ENCODE measurements at places on chromosomes 6 and 20.

GRCh38 chr6:168789699-168790098, 348.7 kb downstream of the SMOC2 start:
- H3K27ac ChIP-seq, result no peak overlapping the region
- no peaks in the 10 kb centered on the region for H3K27me3 ChIP-seq
- no peaks in the 10 kb centered on the region for H3K36me3 ChIP-seq
- DNase-seq, result no peak
- H3K4me3 ChIP-seq, result no peak overlapping the region

DNA sequence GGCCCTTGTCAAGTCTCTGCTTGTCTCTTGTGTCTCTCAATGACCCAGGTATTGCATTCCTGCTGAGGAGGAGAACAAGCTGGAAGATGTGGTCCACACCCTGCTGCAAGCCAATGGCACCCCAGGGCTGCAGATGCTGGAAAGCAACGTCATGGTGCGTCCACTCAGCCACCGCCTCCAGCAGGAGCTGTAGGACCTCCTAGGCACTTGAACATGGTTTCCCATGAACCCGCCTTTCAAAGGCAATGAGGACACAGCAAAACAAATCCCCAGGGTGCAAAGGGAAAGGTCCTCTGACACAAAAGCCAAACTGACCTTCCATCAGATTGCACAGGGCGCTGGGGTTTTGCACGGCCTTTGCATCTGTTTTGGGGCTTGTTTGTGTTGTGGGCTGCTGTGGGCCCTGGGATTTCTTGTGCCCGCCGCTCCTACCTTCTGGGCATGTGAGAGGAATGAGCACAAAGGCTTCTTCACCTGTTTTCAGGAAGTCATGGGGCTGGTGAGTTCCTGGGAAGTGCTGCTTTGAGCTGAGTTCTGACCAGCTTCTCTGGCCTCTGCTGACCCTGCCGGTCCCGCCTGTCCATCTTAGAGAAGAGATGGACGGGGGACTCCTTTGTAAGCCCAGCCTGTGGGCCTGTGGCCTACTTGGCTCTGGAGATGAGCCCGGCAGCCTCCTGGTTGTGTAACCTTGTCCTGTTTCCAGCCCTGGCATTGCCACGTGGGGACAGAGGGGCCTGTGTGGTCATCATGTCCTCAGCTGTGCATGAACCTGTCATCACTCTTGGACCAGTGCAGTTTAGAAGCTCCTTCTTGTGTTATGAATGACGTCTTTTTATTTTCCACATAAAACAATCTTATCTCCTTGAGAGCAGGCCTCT, 151.3 kb downstream of the DTNBP1 start:
- DNase-seq, result no peak
- H3K27ac ChIP-seq, result no peak overlapping the region
- peaks cover 39% of the 10 kb centered on the region for H3K36me3 ChIP-seq
- H3K4me1 ChIP-seq, result peaks cover 4% of the 10 kb centered on the region
- H3K27me3 ChIP-seq, result no peaks in the 10 kb centered on the region
- no peak overlapping the region for H3K4me3 ChIP-seq

GRCh38 chr20:1876217-1876921, 18.8 kb upstream of the SIRPA start:
- no peak overlapping the region for H3K27ac ChIP-seq
- H3K4me1 ChIP-seq, result peaks cover 26% of the 10 kb centered on the region
- H3K27me3 ChIP-seq, result no peaks in the 10 kb centered on the region
- H3K4me3 ChIP-seq, result no peak overlapping the region
- no peaks in the 10 kb centered on the region for H3K36me3 ChIP-seq

- DNase-seq, result no peak
- no peak overlapping the region for H3K4me3 ChIP-seq
- H3K4me1 ChIP-seq, result peaks cover 2% of the 10 kb centered on the region
- peaks cover 11% of the 10 kb centered on the region for H3K36me3 ChIP-seq
- H3K27ac ChIP-seq, result no peak overlapping the region
- H3K27me3 ChIP-seq, result no peaks in the 10 kb centered on the region
Measured at GRCh38 chr6:116426551-116426950, 34.6 kb upstream of the CALHM6 start.

- peaks cover 2% of the 10 kb centered on the region for H3K36me3 ChIP-seq
- no peak for DNase-seq
- H3K27me3 ChIP-seq, result no peaks in the 10 kb centered on the region
- no peaks in the 10 kb centered on the region for H3K4me1 ChIP-seq
- no peak overlapping the region for H3K4me3 ChIP-seq
- H3K27ac ChIP-seq, result no peak overlapping the region
Measured at GRCh38 chr20:1920252-1920651, 25.0 kb downstream of the SIRPA start.

- H3K4me1 ChIP-seq, result peaks cover 2% of the 10 kb centered on the region
- no peak overlapping the region for H3K27ac ChIP-seq
- peaks cover 2% of the 10 kb centered on the region for H3K36me3 ChIP-seq
- no peak for DNase-seq
Measured at GRCh38 chr20:63500151-63500901, 1.4 kb upstream of the EEF1A2 start.

GRCh38 chr20:10984913-10985312, 311.1 kb upstream of the JAG1 start:
- H3K27ac ChIP-seq, result no peak overlapping the region
- DNase-seq, result no peak
- H3K27me3 ChIP-seq, result no peaks in the 10 kb centered on the region
- no peak overlapping the region for H3K4me3 ChIP-seq

DNA sequence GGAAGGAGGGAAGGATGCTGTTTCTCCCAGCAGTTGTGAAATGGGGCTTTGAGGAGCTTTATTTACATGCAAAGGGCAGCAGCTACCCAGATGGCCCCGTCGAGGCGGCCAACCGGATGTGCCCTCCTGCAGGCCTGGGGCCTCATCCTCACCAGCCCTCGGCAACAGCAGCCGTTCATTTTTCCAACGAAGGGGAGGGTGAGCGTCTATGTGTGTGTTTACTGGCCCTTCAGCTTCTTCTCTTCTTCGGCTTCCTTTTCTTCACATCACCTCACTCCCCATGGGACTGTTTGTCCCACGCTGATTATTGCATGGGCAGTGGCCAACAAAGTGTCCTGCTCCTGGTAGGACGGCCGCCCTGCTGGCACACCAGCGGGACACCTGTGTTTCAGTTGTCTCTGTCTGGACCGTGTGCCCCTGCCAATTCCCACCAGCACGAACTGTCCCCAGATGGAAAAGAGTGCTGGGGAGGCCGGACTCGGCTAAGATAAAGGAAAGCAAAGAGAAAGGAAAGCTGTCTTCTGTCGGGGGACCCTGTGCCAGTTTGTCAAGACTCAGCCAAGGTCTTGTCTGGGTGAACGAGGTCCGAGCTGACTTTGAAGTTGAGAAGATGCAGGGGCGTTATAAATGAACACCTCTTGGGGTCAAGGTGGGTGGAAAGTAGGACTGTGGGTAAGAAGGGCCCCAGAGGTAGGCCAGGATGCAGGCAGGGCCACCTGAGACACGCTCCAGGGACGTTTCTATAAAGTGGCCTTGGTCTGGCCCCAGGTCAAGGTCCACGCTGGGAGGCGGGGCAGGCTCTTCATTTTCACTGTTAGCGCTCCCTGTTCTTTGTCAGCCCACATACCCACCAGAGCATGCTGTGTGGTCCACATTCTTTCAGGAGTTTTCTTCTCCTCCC, 57.0 kb downstream of the FAM50B start:
- H3K4me1 ChIP-seq, result no peaks in the 10 kb centered on the region
- H3K27me3 ChIP-seq, result no peaks in the 10 kb centered on the region
- no peak overlapping the region for H3K4me3 ChIP-seq
- no peaks in the 10 kb centered on the region for H3K36me3 ChIP-seq

- no peaks in the 10 kb centered on the region for H3K27me3 ChIP-seq
- H3K4me1 ChIP-seq, result no peaks in the 10 kb centered on the region
- no peak for DNase-seq
- no peak overlapping the region for H3K27ac ChIP-seq
- no peaks in the 10 kb centered on the region for H3K36me3 ChIP-seq
Measured at GRCh38 chr20:23018432-23018831, 16.7 kb upstream of the SSTR4 start.

GRCh38 chr6:15368186-15368585, 122.3 kb downstream of the JARID2 start:
- no peak overlapping the region for H3K27ac ChIP-seq
- DNase-seq, result no peak
- H3K4me1 ChIP-seq, result peaks cover 42% of the 10 kb centered on the region
- H3K36me3 ChIP-seq, result peaks cover 4% of the 10 kb centered on the region

DNA sequence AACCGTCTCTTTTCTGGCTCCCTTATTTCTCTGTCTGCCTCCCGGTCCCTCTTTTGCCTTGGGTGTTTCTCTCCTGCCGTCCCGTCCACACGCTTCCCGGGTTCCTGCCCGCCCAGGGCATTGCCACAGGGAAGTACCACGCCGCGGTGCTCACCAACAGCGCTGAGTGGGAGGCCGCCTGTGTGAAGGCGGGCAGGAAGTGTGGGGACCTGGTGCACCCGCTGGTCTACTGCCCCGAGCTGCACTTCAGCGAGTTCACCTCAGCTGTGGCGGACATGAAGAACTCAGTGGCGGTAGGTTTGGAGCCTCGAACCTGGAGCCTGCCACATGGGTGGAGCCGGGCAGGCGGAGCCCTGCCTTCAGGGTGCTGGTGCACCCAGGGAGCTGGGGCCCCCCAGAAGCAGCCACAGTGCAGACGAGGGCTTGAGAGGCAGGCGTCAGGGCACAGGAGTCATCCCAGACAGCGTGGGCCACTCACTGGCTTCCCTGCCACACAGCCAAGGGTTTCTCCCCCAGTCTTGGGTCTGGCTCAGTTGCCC, 21.3 kb downstream of the NPEPL1 start:
- H3K27ac ChIP-seq, result no peak overlapping the region
- no peaks in the 10 kb centered on the region for H3K36me3 ChIP-seq
- peaks cover 4% of the 10 kb centered on the region for H3K4me1 ChIP-seq
- peak; percentile 8 for DNase-seq
- no peaks in the 10 kb centered on the region for H3K27me3 ChIP-seq

- peaks cover 3% of the 10 kb centered on the region for H3K27me3 ChIP-seq
- no peaks in the 10 kb centered on the region for H3K4me1 ChIP-seq
- H3K4me3 ChIP-seq, result no peak overlapping the region
- H3K36me3 ChIP-seq, result no peaks in the 10 kb centered on the region
- no peak for DNase-seq
Measured at GRCh38 chr6:75855052-75855451, 106.0 kb downstream of the MYO6 start.

DNA sequence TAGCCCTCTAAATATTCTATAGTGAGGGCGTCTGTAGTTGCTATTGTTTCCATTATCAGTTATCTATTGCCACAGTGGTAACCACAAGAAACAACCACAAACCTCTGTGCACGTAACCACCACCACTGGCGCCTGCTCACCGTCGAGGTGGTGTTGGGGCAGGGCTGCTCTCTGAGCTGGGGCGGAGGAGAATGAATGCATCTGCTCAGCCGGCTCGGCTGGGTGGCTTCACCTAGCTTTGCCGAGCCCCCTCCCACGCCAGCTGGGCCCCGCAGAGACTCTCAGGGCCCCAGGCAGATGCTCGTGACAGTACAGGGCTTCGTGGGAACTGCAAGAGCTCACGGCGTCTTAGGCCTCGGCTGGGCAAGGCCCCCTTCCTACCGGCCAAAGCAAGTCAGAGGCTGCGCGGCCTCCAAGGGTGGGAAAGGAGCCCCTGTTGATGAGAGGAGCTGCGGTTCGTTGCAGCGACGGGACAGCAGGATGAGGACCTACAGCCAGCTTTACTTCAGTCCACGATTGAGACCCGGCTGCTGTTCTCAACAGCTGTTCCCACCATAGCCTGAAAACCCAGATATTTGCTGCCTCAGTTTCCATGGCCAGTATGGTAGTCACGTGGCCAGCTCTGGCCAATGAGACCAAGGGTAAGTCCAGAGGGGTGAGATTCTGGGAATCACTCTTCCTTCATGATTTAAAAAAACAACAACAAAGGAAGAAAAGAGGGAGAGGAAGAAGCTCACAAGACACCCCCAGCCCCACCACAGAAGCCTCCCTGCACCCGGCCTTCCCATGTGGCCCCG, 120.2 kb upstream of the AFDN start:
- no peak overlapping the region for H3K4me3 ChIP-seq
- H3K27ac ChIP-seq, result no peak overlapping the region
- DNase-seq, result no peak
- peaks cover 30% of the 10 kb centered on the region for H3K27me3 ChIP-seq

DNA sequence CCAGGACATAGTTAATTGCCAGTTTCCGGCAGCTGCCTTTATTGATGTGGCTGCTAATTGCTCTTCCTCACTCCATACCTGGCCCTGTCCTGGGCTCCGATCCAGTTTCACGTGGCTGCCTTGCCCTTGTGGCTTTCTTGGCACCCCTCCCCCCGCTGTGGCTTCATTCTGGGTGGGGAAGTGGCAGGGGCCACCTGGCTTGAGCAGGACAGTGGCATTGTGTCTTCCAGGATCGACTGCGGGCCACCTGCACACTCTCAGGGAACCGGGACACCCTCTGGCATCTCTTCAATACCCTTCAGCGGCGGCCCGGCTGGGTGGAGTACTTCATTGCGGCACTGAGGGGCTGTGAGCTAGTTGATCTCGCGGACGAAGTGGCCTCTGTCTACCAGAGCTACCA, 10.8 kb downstream of the MAVS start:
- DNase-seq, result no peak
- H3K27me3 ChIP-seq, result no peaks in the 10 kb centered on the region
- no peak overlapping the region for H3K4me3 ChIP-seq
- H3K36me3 ChIP-seq, result peaks cover 24% of the 10 kb centered on the region

GRCh38 chr6:80639181-80639629, 532.7 kb downstream of the BCKDHB start:
- H3K27ac ChIP-seq, result no peak overlapping the region
- no peak for DNase-seq
- H3K36me3 ChIP-seq, result no peaks in the 10 kb centered on the region
- peaks cover 2% of the 10 kb centered on the region for H3K27me3 ChIP-seq
- H3K4me1 ChIP-seq, result no peaks in the 10 kb centered on the region
- no peak overlapping the region for H3K4me3 ChIP-seq

GRCh38 chr6:169957351-169957963, 206.0 kb downstream of the ERMARD start:
- no peaks in the 10 kb centered on the region for H3K36me3 ChIP-seq
- DNase-seq, result no peak
- H3K27me3 ChIP-seq, result peaks cover 7% of the 10 kb centered on the region
- no peak overlapping the region for H3K4me3 ChIP-seq
- H3K4me1 ChIP-seq, result peaks cover 7% of the 10 kb centered on the region

DNA sequence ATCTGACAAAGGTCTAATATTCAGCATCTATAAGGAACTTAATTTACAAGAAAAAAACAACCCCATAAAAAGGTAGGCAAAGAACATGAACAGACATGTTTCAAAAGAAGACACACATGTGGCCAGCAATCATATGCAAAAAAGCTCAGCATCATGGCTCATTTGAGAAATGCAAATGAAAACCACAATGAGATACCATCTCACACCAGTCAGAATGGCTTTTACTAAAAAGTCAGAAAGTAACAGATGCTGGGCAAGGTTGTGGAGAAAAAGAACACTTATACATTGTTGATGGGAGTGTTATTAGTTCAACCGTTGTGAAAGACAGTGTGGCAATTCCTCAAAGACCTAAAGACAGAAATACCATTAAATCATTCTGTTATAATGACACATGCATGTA, 289.9 kb upstream of the MMS22L start:
- DNase-seq, result no peak
- H3K27ac ChIP-seq, result no peak overlapping the region
- H3K4me1 ChIP-seq, result no peaks in the 10 kb centered on the region

GRCh38 chr6:69696273-69696672, 100.5 kb downstream of the LMBRD1 start:
- peaks cover 31% of the 10 kb centered on the region for H3K36me3 ChIP-seq
- H3K27me3 ChIP-seq, result no peaks in the 10 kb centered on the region
- H3K27ac ChIP-seq, result peak overlapping the region; percentile 70
- DNase-seq, result no peak
- H3K4me3 ChIP-seq, result no peak overlapping the region

Data from memory B cell (primary cell).